GM03348 (cell line): ENCODE measurements at places on chromosomes 11 and 22.

- no peak for DNase-seq
Measured at GRCh38 chr11:123976770-123977560, 616 bp downstream of the OR10S1 start.

DNA sequence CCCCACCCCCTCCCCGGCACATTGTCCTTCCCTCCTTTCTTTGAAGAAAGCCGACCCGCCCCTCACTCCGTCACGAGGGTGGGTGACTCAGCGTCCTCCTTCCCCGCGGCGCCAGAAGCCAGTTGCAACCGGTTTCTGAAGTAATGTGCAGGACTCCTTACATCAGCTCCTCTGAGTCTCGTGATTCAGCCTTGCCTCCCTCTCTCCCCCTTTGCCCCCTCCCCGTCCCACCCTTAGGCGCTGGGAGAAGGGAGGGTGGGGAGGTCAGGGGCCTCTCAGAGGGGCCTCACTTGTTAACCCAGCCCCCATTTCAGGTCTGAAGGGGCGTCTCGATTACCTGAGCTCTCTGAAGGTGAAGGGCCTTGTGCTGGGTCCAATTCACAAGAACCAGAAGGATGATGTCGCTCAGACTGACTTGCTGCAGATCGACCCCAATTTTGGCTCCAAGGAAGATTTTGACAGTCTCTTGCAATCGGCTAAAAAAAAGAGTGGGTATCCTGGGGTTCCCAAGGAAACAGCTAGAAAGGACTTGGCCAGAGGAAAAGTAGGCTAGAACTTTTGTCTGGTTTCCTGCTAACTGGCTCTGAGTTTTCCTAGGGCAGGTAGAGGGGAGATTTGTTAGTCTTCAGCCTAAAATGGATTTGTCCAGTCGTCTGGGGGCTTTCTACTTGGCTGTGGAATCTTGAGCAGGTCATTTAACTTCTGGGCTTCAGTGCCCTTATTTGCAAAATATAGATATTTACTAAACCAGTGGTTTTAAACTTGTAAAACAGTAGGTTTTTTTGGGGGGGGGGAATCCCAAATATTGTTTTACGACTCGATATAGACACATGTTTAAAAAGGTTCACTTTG, 1.1 kb downstream of the SLC3A2 start:
- peak; percentile 95 for DNase-seq

DNA sequence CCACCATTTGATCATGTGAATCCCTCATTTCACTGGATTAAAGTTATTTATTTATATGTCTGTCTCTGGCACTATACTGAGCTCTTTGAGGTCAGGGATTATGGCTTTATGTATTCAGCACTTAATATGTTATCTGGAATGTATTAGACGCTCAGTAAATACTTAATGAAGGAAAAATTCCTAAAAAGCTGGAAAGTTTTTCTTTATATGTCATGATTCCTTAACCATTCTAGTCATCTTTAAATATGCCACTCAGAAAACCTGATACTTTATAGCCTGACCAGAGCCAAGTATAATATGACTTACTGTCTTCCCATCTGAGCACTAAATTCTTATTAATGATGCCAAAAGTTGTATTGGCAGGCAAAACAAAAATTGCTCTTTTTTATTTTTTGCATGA, 27.1 kb downstream of the RNF169 start:
- DNase-seq: no peak

- no peak for DNase-seq
Measured at GRCh38 chr22:23850136-23850611, 7.5 kb upstream of the SLC2A11 start.

DNA sequence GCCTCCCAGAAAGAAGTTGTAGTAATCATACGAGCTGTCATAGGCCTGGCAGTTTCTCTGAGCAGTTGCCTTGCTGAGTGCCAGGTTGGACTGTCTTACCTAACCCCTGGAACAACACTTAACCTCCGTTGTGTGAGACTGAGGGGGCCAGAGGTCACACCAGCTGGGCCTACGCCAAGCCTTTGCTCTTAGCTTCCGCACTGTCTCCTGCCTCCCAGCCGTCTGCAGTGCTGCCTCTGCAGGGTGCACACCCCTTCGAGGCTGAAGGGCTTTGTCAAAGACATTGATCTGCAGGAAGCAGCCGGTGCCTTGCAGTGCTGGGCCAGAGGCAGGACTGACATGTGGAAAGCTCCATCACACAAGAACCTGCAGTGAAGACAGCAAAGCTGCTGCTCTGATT, 16.7 kb downstream of the TAB1 start:
- no peak for DNase-seq

- peak; percentile 13 for DNase-seq
Measured at GRCh38 chr11:17601256-17601671, 54.2 kb downstream of the OTOG start.

DNA sequence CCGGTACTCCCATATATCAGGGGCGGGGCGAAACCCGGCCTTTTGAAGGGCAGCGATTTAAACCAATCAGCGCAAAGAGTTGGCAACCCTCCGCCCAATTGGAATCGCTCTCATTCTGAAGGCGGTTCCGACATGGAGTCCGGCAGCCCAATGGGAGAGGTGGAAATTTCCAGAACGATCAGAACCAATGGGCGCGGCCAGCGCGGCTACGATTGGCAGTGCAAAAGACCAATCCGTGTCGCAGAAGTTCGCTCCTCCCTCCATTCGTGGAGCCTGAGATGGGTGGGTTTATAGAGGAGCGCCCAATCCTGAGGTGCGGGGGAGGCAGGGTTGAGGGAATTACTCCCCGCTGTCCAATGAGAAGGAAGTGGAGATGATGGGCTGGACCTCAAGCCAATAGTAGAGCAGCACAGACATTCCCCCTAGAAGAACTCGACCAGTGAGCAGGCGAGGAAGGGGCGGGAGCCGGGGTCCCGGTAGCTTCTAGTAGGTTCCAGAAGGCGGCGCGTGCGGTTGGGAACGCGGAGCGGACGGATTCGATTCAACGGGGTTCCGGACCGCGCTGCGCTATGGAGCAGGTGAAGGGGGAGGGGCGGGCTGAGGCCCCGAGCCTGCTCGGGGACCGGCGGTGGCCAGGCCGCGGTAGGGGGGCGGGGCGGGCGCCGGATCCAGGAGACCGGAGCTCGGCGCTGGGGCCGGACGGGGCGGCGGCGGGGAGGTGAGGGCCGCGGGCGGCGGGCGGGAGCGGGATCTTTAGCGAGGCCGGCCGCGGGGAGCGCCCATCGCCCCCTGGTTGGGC, at the start of gene STIP1:
STIP1 (plus strand) TSS at position 479 of the 799 bp plus-strand sequence; CDS start at position 570, 91 bp downstream.
- DNase-seq: peak; percentile 99

DNA sequence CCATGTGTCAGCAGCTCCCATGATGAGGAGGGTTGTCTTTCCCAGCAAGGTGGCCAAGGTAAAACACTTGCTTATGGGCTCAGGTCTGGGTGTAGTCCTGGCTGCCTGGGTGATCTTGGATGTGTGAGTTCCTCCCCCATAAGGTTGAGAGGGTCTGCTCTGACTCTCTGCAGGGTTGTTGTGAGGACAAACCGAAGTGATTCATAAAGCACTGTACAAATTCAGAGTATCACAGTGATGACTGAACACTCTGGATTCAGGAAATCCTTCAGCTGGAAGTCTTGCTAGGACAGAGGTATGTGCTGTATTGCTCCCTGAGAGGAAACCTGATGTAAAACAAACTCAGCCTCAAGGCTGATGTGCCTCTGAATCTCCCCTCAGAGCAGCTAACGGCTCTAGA, 220.9 kb upstream of the PITPNB start:
- peak; percentile 65 for DNase-seq

- no peak for DNase-seq
Measured at GRCh38 chr11:15575409-15575808, 460.7 kb downstream of the INSC start.

GRCh38 chr11:33701302-33702230, 940 bp upstream of the C11orf91 start:
- DNase-seq: no peak

DNA sequence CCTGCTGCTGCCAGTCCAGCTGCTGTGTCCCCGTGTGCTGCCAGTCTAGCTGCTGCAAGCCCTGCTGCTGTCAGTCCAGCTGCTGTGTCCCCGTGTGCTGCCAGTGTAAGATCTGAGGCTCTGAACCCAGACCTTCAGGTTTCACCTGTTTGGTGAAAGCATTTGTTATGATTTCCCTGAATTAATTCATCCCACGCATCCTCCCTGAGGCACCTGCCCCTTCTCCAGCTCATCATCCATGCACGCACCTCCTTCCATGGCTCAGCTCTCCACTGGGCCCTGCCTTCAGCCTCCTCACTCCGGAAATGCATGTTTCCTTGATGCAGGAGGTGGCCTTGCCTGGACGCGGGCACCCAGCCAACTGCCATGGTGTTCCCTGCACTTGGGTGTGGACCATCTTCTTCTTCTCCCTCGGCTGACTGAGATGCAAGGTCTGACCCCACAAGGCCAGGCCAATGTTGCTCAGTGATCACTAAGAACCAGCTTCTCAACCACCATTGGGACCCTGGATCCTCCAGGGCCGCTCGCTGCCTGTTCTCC, 788 bp downstream of the KRTAP5-10 start:
- no peak for DNase-seq

GRCh38 chr11:84558085-84558905, 1068.8 kb downstream of the DLG2 start:
- peak; percentile 58 for DNase-seq

- DNase-seq: no peak
Measured at GRCh38 chr22:37498289-37498909, 12.2 kb upstream of the MFNG start.

- no peak for DNase-seq
Measured at GRCh38 chr22:44207981-44208317, 27.2 kb downstream of the PARVG start.

DNA sequence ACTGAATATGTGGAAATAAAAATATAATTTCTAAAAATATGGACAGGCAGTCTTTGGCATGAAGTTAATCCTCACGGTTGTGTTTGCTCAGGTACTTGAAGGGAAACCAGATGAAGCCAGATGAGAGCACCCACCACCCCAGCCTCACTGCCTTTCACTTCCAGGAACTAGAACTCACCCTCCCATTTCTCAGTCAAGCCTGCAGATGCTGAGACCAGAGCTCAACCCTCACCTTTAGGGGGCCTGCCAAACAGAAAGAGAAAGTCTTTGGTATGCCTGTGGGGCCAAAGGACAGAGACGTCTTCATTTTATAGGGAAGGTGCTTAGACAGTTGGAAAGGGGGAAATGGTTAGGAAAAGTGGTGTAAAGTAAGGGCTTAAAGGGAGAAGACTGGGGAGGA, 252.8 kb upstream of the PLET1 start:
- DNase-seq: no peak

DNA sequence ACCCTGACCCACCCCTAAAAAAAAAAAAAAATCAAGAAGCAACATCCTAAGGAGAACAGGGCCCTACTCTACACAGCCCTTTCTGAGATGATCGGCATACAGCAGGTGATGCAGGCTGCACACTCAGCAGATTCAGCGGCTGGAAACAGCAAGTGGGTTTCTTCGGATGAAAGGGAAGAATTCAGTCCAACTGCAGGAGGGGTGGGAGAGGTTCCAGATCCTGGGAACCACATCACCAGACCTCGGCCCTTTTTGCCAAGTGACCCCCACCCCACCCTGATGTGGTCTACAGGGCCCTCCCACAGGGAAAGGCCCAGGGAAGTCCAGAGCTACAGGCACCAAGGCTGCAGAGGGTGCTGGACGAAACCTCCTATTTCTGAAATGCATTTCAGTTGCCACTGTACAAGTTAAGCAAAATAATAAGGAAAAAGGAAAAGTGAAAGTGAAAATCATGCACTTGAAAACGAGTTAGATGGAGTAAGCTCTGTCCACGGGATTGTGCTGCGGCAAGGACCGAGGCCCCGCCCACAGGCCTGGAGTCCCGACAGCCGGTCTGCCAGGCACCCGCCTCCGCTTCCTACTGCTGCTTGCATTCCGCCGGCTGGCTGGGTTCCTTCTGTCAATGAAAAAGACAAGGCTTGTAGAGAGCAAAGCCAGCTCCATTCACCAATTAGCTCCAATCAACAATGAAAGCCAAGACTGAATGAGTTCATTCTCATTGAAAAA, 16.0 kb upstream of the PHLDA2 start:
- DNase-seq: peak; percentile 95

DNA sequence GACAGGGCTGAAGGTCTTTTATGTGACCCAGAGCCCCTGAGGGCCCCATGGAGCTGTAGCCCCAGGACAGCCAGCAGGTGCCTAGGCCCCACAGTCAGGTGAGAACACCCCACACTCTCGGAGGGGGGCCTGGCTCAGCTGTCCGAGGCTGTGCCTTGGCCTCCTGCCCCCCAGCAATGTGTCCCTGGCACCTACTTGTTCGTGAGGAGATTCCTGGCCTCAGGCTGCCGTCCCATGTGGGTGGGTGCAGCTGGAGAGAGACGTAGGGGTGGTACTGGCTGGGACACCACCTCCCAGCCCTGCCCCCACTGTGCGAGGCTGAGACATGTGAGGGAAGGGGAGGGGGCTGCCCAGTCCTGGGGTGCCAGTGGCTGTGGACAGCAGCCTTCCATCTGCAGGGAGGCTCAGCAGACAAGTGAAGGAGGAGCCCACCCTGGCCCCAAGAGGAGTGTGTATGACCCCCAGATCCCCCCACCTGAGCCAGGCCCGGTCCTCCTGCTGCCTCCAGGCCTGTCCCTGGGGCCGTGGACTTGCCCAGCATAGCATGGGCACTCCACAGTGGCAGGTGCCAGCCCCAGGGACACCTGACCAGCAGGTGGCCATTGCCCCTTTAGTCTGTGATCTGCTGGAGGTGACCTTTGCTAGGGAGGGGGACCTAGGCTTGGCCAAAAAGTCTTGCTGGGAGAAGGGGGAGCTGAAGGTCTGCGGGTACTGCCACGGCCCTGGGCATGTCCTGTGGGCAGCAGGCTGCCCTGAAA, 17.0 kb downstream of the IL17REL start:
- no peak for DNase-seq

GRCh38 chr11:76617553-76618265, 52.8 kb downstream of the LRRC32 start:
- peak; percentile 79 for DNase-seq

DNA sequence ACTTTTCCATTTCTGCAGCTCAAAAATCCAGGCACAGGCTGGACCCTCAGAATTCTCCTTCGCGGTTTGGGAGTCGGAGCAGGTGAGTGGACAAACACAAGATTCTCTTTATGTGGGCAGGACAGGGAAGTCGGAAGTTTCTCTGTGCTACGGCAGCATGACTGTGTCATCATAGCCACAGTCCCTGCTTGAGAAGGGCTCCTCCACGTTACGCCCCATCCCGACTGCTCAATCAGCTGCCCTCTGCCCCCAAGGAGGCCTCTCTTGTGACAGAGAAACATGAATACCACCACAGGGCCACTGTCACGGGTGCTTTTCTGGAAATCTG, 89.0 kb upstream of the SHISAL1 start:
- DNase-seq: no peak

- no peak for DNase-seq
Measured at GRCh38 chr22:42792453-42792908, 64.6 kb downstream of the ARFGAP3 start.

- DNase-seq: no peak
Measured at GRCh38 chr22:39297490-39298240, 21.8 kb downstream of the RPL3 start.
